ENCODE measurements at places on chromosomes 5 and 9. TPM values are rescaled to one million over a fixed set of nuclear protein-coding genes. Genes with fewer than 3 reads are reported as not detected.

GRCh38 chr9:84851935-84852585 lies 182.5 kb downstream of the NTRK2 start:
- peak; percentile 83 for DNase-seq
- no peaks in the 10 kb centered on the region for H3K36me3 ChIP-seq
- peak overlapping the region; percentile 71 for H3K27ac ChIP-seq
- H3K27me3 ChIP-seq, result no peaks in the 10 kb centered on the region
- no peak overlapping the region for H3K4me3 ChIP-seq

DNA sequence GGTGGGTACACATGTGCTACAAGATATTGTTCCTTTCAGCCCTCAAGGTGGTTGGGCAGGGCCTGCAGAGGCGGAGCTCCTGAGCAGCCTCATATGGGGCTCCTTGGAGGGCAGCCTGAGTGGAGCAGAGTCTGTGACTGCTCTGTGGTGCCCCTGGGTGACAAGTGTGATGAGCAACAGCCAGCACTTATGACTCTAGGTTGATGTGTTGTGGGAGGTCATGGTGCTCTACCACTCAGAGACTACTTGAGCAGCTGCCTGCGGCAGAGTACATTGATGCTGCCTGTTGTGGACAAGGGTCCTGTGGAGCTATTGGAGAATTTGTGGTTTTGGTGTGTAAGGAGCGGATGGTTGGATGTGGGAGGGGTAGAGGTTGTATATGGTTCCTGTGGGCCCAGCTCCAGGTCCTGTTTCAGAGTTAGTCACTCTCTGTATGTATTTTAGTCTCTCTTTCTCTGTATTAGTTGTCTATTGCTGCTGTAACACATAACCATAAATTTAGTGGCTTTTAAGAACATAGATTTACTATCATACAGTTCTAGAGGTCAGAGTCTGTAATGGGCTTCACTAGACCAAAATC lies 141.3 kb downstream of the SREK1 start:
- no peak overlapping the region for H3K27ac ChIP-seq
- H3K4me1 ChIP-seq, result no peaks in the 10 kb centered on the region
- H3K27me3 ChIP-seq, result no peaks in the 10 kb centered on the region
- no peak overlapping the region for H3K4me3 ChIP-seq
- no peak for DNase-seq
- H3K36me3 ChIP-seq, result no peaks in the 10 kb centered on the region

GRCh38 chr9:8268216-8268878 lies 468.8 kb upstream of the DMAC1 start:
- H3K27ac ChIP-seq, result no peak overlapping the region
- H3K4me3 ChIP-seq, result no peak overlapping the region
- no peaks in the 10 kb centered on the region for H3K27me3 ChIP-seq
- DNase-seq, result no peak
- H3K36me3 ChIP-seq, result no peaks in the 10 kb centered on the region

The RIMOC1 gene
- 23.0 TPM for total RNA-seq

The TSPAN17 gene
- total RNA-seq, result 20.0 TPM

The PSAT1 gene
- total RNA-seq, result 2.3 TPM

Data from breast epithelium (tissue), 4 donors.